ENCODE measurements at places on chromosomes 2 and 18. TPM values are rescaled to one million over a fixed set of nuclear protein-coding genes. Genes with fewer than 3 reads are reported as not detected.

MALT1 gene
- total RNA-seq = 37.8 TPM

ARHGEF4 gene
- total RNA-seq = 1.0 TPM

TMEM237 gene
- total RNA-seq = 66.0 TPM

SNORC gene
- total RNA-seq = 2.2 TPM

SLC39A10 gene
- total RNA-seq = 40.8 TPM

CTAGE1 gene
- total RNA-seq = not detected

HOXD4 gene
- 1.4 TPM for total RNA-seq

FOXD4L1 gene
- total RNA-seq = 0.14 TPM

ABHD3 gene
- total RNA-seq = 5.3 TPM

POTEI gene
- not detected for total RNA-seq

IL1RL2 gene
- 0.22 TPM for total RNA-seq

TNS1 gene
- total RNA-seq = 164 TPM

LAMA1 gene
- 12.5 TPM for total RNA-seq

ANO7 gene
- total RNA-seq = 0.22 TPM

SLC5A7 gene
- total RNA-seq = not detected

COL4A4 gene
- total RNA-seq = 0.14 TPM

MOCOS gene
- 24.9 TPM for total RNA-seq

NT5DC4 gene
- total RNA-seq = not detected

POTEJ gene
- not detected for total RNA-seq

TNP1 gene
- not detected for total RNA-seq

HOXD9 gene
- total RNA-seq = 1.7 TPM

KCNK3 gene
- total RNA-seq = 0.29 TPM

RAB17 gene
- 0.22 TPM for total RNA-seq

PCARE gene
- total RNA-seq = not detected

Data from placental pericyte (primary cell).